CD4-positive, alpha-beta T cell treated with Interferon gamma for 1 hour (primary cell): ENCODE measurements at places on chromosomes 3 and 15.

DNA sequence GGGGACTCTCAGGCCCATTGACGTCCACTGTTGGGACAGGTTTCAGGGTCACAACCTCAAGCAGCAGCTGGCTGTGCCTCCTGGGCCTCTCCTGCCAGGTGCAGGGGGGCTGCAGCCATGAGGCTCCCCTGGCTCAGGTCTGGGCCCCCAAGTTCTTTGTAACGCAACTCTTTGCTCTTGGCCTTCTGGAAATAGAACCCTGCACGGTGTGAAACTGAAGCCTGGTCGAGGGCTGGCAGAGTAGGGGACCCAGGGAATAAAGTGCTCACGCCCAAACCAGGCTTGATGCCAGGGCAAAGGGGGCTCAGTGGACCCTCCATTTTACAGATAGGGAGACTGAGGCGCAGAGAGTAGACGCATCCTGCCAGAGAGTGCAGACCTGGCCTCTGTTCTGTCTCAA is 771 bp downstream of the CALML4 start:
- no peak for DNase-seq

GRCh38 chr3:15345608-15346137 is 13.3 kb upstream of the SH3BP5 start:
- peak; percentile 55 for DNase-seq

- no peak for DNase-seq
Observed at GRCh38 chr3:88713233-88713691, 394.2 kb upstream of the EPHA3 start.

GRCh38 chr3:115208066-115208750 is 61.1 kb upstream of the ZBTB20 start:
- DNase-seq: no peak

DNA sequence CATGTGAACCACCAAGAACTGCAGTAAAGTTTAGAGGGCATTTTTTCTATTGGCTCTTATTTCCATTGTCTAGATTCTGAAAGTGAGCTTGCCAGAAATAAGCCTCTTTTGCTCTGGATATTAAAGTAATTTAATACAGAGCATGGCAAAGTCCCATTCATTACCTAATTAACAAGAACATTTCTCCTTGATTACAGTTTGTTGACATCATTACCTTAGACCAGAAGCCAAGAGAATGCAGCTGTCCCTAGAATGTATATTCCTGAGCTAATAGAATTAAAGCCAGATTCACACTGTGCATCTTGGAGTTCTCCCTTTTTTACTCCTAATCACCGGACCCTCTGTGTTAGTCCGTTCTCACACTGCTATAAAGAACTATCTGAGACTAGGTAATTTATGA is 46.4 kb upstream of the TM4SF4 start:
- no peak for DNase-seq
